ENCODE measurements at places on chromosomes 5 and 9.

DNA sequence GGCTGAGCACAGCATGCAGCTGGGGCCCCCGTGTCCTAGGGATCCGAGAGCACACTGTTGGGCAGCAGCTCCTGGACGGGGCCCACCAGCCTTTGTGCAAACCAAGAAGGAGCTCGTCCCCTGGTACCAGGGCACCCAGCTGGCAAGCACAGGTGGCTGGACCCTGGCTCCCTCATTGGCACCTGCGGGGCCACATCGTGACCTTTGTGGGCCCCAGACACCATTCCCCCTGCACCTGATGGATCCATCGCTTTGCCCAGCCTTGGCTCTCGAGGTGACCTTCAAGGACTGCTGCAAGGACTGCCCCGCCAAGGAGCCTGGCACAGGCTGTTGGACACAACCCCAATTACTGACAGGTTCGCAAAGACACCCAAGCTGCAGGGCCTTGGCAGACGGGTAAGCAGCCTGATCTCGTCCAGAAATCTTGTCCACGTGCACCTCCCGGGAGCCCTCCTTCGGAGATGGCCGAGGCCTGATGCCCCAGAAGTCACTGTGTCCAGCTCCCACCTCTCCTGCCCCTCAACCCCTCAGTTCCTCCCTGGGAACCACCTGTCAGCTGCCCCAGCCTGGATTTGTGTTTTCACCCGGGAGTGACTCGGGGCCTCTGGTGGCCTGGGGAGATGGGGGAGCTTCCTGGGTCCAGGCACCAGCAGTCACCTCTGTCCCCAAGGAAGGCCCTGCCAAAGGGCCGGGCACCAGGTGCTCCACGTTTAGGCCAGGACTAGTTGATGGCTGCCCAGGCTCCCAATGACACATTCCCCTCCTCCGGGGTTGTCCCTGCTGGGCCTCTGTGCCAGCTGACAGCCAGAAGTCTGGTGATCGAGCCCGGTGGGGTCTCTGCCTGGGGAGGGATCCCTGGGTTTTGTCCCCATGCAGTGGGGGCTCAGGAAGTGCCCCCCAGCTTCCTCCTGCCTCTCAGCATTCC is 137.1 kb upstream of the PPP1R26 start:
- DNase-seq, result no peak

DNA sequence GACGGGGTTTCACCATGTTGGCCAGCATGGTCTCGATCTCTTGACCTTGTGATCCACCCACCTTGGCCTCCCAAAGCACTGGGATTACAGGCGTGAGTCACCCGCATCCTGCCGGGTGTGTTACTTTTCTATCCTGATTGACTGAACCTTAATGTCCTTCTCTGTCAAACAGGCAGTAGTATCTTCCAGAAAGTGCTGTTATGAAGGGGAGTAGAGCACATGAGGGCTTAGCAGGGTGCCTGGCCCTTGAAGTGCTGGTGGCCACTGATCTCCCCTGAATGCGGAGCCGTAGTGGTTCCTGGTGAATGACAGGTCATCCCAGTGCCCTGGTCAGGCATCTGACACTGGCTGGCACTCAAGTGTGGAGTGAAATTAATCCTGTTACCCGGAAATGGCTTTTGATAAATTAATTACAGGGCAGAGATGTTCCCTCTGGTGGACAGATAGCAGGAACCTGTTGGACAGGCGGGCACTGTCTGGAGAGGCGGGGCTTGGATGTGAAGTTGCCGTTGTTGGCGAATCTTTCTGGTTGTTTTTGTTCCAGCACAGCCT is 28.4 kb downstream of the PRRC2B start:
- DNase-seq, result peak; percentile 8

- no peak for DNase-seq
These were observed 5.8 kb upstream of the NDST1 start for GRCh38 chr5:150502106-150502505.

- no peak for DNase-seq
These were observed 286.7 kb downstream of the TLE4 start for GRCh38 chr9:79858508-79858907.

GRCh38 chr9:107982001-107982400 is 492.4 kb upstream of the KLF4 start:
- no peak for DNase-seq

GRCh38 chr9:757246-757881 is 84.1 kb upstream of the DMRT1 start:
- DNase-seq, result peak; percentile 11

DNA sequence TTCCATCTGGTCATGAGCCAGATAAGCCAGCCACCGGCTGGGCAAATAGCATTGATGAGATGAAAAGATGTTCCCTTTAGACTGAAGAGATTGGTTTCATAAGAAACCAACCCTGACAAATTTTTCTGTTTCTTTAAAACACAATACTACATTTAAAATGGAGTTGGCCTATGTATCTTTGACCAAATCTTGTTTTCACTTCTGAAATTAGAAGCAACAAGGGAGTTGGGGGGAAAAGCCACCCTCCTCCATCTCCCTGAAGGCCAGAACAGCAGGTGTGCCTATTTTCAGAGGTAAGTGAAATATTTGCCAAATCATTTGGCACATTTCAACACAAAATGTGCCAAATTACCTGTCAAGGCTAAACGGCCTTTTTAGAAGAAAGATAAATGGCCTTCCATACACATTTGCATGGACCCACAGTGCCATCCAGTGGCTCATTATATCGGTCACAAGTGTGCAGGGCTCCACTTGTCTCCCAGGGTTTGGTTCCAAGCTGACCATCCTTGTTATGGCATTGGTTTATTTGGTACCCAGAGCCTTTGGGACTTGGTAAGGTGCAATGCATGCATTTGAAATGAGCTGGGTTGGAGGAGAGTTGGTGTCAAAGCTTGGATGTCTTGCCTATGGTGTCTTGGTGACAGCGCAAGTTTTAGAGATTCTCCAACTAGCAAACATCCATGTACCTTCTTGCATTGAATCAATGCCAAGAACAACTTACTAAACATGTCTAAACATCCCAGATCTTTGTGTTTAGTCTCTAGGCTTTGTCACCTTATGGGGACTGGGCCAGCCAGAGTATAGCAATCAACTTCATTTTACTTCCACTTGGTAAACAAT is 372.0 kb upstream of the KIF2A start:
- DNase-seq, result peak; percentile 46

DNA sequence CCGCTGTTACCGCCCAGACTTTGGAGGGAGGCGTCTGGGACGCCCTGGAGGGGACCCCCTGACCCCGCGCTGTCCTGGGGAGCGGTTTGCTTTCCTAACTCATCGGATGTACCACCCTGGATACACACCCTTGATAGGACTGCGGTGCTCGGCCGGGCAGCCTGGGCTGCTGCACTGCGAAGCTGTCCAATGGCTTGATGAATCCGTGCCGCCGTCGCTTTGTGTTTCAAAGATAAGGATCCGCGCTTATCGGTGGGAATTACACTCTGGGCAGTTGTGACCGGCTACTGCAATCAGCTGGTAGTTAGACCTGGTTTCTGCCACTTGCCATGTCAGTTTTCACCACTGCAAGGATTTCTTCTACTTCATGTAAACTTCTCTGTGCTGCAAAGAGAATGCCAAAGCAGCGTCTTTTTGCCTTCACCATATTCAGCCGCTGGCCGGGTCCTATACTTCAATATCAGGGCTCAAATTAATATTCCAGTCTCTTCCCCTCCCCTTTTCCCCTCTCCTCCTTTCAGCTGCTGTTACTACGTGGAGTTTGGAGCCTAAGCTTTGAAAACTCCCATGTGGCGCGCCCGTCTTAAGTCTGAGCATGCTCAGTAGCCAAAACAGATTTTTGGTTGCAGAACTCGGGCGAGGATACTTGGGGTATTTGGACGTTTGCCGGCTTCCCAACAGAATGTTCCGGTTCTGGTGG is 727 bp downstream of the SMAD5 start:
- peak; percentile 56 for DNase-seq

GRCh38 chr5:87300744-87301143 is 33.1 kb downstream of the RASA1 start:
- DNase-seq, result no peak

- DNase-seq, result no peak
These were observed 95.8 kb downstream of the PLPP1 start for GRCh38 chr5:55438998-55439397.

- no peak for DNase-seq
These were observed 29.3 kb upstream of the CLPTM1L start for GRCh38 chr5:1374030-1374678.

- DNase-seq, result no peak
These were observed 75.1 kb downstream of the PSAT1 start for GRCh38 chr9:78371981-78372380.

DNA sequence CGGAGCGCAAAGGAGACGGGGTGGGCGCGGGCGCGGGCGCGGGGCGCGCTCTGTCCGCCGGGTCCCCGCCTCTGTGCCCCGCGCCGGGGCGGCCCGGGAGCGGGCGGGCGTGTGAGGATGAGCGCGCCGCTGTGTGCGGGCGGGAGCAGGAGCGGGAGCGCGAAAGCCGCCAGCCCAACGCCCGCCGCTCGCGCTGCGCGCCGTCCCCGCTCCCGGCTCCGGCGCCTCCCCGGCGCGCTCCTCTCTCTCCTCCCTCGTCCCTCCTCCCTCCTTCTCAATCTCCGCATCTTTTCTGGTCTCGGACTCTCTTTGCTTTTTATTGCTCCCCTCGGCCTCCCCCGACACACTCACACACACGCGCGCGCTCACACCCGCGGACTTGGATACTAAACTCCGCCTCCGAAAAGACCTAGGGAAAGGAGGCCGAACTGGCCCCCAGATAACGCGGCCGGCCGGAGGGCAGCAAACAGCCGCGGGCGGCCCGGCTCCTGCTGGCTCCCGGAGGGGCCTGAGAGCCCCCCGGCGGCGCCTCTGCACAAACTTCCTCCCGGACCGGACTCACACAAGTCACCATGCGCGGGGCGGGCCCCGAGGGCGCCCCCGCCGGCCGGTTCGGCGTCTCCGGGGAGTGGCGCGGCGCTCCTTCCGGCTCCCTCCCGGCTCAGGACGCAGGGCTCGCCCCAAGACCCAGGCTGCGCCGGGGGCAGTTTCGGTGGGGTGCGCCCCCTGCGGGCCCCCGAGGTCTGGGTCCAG is at the start of gene FIBCD1:
Gene FIBCD1, minus strand, starts transcription at position 596 of the 753 bp plus-strand sequence. CDS start 640 bp downstream, outside the sequence.
- DNase-seq, result peak; percentile 55

DNA sequence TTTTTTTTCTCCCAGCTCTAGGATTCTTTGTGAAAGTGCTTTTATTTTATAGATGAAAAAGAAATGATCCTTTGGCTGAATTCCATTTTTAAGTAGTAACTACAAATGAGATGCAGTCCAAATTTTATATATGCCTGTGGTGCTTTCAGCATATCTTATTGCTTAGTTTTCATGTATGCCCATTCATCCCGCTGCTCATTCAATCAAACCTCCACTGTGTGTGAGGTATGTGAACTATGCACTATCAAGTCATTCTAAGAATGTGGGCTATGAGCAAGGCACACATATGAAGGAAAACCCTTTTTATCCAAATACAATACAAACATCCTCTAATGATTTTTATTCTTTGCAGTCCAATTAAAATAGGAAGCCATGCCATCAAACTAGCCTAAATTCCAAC is 1069.1 kb upstream of the DMAC1 start:
- DNase-seq, result no peak

GRCh38 chr5:53545744-53546143 is 14.7 kb upstream of the NDUFS4 start:
- no peak for DNase-seq

GRCh38 chr5:107806271-107806670 is 135.5 kb upstream of the EFNA5 start:
- no peak for DNase-seq

- DNase-seq, result peak; percentile 16
These were observed 1111.8 kb downstream of the TAF11L14 start for GRCh38 chr5:18745988-18746615.

- no peak for DNase-seq
These were observed 197.9 kb downstream of the TLE4 start for GRCh38 chr9:79769476-79770275.

- no peak for DNase-seq
These were observed 12.9 kb upstream of the AOPEP start for GRCh38 chr9:94713436-94714215.

GRCh38 chr5:131112424-131112823 is 52.6 kb downstream of the HINT1 start:
- peak; percentile 2 for DNase-seq

DNA sequence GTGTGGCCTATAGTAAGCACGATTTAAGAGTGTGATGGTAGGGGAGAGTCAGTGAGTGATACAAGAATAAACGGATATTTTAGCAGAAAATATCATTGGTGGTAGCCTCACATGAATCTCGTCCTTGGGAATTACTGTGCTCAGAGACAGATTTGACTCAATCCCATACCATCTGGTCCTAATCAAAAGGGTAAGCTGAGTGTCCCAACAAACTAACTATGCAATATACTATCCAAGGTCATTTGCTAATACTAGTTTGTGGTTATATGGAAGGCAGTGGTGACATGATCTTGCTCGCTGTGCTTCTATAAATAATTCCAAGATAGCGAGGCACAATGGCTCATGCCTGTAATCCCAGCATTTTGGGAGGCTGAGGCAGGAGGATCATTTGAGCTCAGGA is 103.2 kb downstream of the TRPM6 start:
- DNase-seq, result no peak

DNA sequence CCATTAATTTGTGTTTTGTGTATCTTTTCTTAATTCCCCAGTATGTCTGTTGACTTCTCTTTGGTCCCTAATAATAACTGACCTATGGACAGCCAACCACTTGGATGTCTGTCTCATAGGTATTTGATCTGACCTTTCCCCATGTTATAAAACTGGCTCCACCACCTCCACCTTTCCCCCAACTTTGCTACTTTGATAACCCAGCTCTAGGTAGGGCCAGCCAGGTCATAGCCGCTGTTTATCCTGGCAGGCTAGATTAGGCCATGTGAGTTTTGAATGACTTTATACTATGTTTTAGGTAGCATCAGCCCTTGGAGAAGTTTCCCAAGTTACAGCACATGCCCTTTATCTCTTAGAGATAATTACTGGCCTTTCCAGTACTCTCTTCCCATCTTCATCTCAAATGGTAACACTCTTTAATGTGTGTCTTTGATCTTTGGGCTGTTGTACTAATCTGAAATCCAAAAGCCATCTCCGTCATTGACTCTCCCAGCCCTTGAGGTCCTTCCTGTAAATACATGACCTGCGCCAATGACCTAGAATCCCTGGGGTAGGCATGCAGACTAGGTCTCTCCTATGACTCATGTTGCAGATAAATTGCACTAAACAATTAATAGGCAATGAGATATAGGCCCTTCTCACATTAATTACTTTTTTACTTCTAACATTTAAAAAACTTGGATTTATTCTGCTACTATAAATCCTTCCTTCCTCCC is 152.6 kb downstream of the CD180 start:
- DNase-seq, result no peak

DNA sequence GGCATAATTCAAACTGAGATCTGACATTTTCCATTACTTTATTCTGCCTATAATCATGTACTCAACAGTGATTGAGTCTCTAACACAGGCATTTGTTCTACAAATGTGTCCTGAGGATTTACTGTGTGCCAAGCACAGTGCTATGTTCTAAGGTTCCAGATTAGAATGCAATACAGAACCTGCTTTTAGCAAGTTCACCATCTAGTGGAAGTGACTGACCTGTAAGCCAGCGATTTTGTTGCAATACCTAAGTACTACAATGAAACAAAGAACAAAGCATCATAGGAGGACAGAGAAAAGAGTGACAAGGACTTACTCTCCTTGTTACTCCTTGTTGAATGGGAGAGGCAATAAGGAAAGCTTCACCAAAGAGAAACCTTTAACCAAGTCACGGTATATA is 348.1 kb downstream of the ELAVL2 start:
- no peak for DNase-seq

Data from NCI-H146 (cell line).